ENCODE measurements at places on chromosomes 12 and 14.

DNA sequence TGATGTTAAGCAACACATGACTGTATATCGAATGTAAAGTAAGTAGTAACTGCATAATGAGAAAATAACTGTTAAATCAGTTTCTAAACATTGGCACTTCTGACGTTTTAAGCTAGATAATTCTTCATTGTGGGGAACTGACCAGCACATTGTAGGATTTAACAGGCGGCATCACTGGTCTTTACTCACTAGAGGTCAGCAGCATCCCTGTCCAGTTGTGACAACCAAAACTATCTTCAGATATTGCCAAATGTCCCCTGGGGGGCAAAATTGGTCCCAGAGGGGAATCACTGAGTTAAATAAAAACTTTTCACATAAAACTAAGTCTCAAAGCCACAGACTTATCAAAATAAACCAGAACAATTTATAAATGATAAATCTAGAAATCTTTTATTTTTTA is 65.3 kb downstream of the BLTP3B start:
- no peak for DNase-seq

DNA sequence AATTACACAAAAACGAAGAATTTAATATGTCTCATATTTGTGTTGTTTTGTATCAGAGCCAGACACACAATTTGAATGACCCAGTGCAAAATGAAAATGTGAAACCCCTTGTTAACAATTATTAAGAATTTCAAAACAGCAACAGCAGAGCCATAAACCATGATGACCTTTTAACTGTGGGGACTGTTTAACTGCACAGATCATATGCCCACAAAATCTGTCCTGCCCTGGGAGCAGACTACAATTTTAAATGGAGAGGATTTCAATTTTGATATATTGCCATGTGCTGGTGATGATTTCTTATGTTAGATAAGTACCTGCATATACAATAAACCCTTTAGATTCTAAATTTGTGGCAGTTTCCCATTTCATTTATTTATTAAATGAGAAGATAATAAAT is 455.5 kb upstream of the MGAT4C start:
- DNase-seq: no peak

GRCh38 chr12:103880299-103881142 is 39.5 kb upstream of the NT5DC3 start:
- DNase-seq: no peak

DNA sequence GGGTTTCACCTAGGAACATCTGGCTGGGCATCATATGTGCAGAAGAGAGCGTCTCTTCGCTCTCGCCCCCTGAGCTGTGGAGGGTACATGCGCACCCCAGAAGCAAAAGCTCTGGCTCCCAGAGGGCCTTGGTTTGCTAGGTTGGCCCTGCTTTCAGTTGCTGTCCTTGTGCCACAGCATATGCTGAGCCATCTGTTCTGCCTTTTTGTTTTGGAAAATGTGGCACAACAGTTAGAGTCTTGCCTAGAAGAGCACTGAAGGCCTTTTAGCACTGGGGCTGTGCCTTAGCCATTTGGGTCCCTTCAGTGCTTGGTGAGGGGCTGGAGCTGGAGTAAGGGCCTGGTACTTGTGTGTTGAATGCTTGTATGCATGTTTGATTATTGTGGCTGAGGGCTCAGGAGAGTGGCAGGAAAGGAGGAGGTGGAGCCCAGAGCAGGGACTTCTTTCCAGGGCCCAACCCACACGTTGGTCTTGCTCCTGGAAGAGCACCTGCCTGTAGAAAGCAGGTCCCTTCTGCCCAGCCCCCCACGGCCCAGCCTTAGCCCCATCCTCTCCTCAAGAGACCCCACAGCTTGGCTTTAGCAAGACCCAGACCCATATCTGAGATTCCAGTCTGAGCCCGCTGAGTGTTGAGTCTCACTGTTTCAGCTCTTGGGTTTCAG is 113.7 kb downstream of the SLC25A47 start:
- DNase-seq: no peak

DNA sequence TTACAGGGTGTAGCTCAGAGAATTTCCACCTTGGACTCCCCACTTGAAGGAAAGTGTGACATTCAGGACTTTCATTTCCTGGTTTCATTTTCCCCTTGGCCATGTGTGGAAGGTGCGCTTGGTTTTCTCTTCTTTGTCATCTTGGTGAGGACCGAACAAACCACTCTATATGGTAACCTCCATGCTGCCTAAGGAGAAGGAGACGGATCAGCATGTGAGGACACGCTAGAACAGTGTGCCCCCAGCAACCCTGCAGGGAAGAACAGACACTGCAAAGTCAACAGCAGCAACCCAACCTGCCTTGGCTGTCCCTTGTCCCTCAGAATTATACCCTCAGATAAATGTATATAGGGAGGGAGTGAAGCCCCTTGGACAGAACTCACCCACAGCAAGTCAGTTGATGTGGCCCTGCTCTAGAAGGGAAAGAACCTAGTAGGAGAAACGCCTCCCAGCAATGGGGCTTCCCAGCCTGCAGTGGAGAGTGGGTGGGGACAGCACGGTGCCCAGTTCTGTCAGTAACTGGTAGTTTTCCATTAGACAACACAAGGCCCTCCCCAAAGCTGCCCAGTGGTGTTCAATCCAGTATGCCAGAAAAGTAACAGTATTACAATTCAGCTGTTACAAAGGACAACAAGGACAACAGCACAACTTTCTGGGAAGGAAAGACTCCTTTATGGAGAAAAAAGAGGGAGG is 18.9 kb upstream of the COCH start:
- no peak for DNase-seq

DNA sequence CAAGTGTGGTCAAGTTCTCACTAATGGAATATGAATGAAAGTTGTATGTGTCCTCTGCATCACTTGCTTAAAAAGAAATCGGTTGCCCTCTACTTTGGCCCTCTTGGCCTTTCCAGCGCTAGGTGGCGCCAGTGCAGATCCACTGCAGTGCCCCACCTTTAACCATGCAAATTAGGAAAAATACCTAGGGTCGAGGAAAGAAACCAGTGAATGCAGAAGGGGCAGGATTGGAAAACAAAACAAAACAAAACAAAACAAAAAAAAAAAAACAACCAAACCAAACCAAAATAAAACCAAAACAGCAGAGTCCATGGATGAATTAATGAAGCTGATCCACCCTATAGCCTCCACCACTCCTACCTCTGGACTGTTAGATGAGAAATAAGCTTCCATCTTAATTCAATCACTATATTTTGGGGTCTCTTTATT is 12.9 kb upstream of the NEMF start:
- DNase-seq: no peak

All from AG09319 (cell line).